ENCODE measurements at places on chromosomes 1 and 21.

DNA sequence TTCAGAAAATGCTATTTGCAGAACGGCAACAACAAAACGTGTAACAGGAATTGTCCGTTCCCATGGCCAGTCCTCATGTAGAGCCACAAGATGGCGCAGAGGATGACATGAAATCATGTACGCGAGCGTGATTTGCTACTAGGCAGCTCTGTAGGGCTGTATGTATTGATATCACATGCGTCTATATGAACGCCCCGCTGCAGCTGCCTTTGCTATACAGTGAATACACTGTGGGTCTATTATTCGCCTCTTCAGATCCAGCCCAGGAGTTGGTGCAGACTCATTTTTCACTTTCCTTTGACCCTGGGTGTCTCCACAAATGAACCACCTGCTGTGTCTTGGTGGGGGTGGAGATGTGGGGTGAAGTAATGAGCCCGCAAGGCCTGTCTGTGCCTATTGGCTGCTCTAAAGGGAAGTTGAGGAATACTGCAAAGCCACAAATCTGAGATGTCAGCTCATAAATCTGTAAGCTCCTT lies 361.5 kb downstream of the KIF26B start:
- no peak for DNase-seq

DNA sequence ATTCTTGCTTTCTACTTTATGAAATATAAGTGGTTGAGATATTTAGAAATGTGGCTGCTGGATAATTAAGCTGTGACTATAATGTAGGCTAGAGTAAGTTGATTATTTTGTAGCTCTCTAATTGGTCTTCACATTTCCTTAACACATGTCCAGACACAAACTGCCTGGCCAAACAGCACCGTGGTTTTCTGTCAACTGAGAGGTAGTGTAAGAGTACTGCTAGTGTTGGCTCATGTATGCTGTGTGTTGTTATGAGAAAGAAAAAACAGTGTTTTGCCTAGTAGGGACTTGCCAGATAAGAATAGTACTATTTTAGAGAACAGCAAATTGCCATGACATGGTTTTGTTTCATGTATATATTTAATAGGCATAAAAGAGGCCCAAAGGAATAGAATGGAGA lies 37.1 kb downstream of the TMED5 start:
- no peak for DNase-seq

DNA sequence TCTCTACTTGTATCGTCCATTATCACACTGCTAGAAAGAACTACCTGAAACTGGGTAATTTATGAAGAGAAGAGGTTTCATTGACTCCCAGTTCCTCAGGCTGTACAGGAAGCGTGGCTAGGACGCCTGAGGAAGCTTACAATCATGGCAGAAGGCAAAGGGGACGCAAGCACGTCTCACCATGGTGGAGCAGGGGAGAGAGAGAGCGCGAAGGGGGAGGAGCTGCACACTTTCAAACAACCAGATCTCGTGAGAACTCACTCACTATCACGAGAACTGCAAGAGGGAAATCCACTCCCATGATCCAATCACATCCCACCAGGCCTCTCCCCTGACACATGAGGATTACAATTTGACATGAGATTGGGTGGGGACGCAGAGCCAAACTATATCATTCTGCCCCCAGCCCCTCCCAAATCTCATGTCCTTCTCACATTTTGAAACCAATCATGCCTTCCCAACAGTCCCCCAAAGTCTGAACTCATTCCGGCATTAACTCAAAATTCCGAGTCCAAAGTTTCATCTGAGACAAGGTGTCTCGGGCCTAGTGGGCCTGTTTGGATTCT lies 8.0 kb downstream of the MMEL1 start:
- no peak for DNase-seq

GRCh38 chr1:82377201-82377884 lies 576.6 kb downstream of the ADGRL2 start:
- DNase-seq: no peak

DNA sequence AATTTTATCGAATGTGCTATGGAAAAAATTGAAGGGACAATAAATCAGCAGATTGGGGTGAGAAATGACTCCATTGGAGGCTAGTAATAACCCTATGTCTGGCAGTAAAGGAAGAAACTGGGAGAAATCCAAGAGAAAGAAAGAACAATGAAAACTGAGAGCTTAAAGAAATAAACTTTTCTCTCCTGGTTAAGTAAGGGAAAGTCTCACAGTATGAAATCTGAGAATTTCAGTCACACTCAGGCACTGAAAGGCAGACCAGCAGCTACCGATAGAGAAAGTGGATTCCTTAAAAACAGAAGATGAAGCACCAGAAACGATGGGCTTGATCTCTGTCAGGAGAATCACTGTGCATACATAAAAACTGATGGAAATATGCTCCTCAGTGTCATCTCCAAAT lies 404.2 kb downstream of the PLPP3 start:
- no peak for DNase-seq

GRCh38 chr1:52111492-52111891 lies 30.4 kb upstream of the ZFYVE9 start:
- no peak for DNase-seq

- no peak for DNase-seq
These were observed 1.5 kb downstream of the GCLM start for GRCh38 chr1:93907718-93908117.

- no peak for DNase-seq
These were observed 26.4 kb downstream of the LRRC8B start for GRCh38 chr1:89550995-89551394.

- no peak for DNase-seq
These were observed 152.8 kb downstream of the GRIK3 start for GRCh38 chr1:36881541-36881940.

- no peak for DNase-seq
These were observed 187.3 kb downstream of the AK5 start for GRCh38 chr1:77468949-77469710.

DNA sequence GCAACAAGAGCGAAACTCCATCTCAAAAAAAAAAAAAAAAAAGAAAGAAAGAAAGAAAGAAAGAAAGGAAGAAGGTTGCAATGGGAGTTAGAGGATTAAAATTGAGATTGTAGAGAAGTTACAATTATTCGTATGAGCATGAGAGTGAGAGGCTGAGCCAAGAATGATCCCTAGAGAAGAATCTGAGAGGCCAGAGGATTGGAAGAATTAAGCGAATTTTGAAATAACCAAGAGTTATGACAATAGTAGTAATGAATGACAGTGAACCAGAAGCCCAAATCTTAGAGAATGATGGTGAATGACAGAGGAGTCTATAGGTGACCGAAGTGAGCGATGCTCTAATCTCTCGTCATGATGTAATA lies 369 bp upstream of the ZYG11B start:
- no peak for DNase-seq

GRCh38 chr1:115813727-115814126 lies 27.2 kb downstream of the NHLH2 start:
- DNase-seq: no peak

- no peak for DNase-seq
These were observed 302.6 kb upstream of the C1orf87 start for GRCh38 chr1:60376196-60376595.

Measured in fibroblast of skin of left biceps (primary cell).